Activated CD4-positive, alpha-beta memory T cell treated with anti-CD3 and anti-CD28 coated beads, Interleukin-2, amount 10 ng/mL, durations not matched to agents 7 days and 5 days (primary cell): ENCODE measurements at places on chromosomes 11 and 22. TPM values are rescaled to one million over a fixed set of nuclear protein-coding genes. Genes with fewer than 3 reads are reported as not detected.

DNA sequence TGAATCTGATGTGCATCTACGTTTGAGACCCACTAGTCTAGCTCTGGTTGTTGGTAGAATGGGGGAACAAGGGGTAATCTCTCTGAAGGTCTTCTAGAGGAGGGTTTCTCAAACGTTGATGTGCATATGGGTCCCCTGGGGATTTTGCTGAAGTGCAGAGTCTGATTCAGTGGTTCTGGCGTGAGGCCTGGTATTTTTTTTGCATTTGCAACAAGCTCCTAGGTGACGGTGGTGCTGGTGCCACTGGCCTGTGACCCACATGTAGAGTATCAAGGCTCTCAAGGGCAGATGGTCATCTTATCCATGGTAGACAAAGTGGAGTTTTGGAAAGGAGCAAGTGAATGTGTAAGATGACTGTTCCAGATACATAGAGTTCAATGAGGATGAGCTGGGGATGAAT lies 97.1 kb downstream of the CEP164 start:
- H3K4me1 ChIP-seq = no peaks in the 10 kb centered on the region
- H3K27ac ChIP-seq = no peak overlapping the region
- H3K36me3 ChIP-seq = no peaks in the 10 kb centered on the region
- H3K27me3 ChIP-seq = peaks cover 9% of the 10 kb centered on the region
- no peak overlapping the region for H3K4me3 ChIP-seq
- DNase-seq = no peak

- no peak within 1 kb of the TSS for H3K4me3 ChIP-seq
- peaks cover 34% of the 10 kb centered on the region for H3K27me3 ChIP-seq
- no peaks in the 10 kb centered on the region for H3K4me1 ChIP-seq
- no peak within 1 kb of the TSS for H3K27ac ChIP-seq
Observed at GRCh38 chr11:62242021-62242420, at the start of gene SCGB1D2. TSS of gene SCGB1D2 (plus strand) at chr11:62242239. CDS start at chr11:62242308, 69 bp downstream.

DNA sequence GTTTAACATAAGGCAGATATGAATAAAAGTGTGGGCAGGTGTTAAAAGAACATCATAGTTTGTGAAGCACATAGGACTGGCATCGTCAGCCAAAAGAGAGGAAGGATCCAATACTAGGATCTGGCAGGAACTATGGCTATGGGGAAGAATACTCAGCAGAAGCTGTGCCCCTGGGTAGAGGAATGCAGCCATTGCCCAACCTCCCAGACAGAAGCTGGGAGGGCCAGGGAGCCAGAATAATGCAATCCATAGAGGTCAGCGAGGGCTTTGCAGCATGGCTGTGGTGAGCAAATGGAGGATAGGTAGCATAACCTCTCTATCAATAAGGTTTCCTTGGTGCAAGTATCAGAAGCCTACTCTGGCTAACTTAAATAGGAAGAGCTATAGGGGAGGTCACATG lies 11.7 kb upstream of the CSTF3 start:
- H3K27ac ChIP-seq = no peak overlapping the region
- peaks cover 5% of the 10 kb centered on the region for H3K36me3 ChIP-seq
- no peak overlapping the region for H3K4me3 ChIP-seq
- H3K27me3 ChIP-seq = no peaks in the 10 kb centered on the region
- H3K4me1 ChIP-seq = peaks cover 3% of the 10 kb centered on the region
- no peak for DNase-seq

The DAGLA gene
- total RNA-seq = 0.13 TPM

GRCh38 chr11:57322256-57323166 lies 2.2 kb downstream of the TNKS1BP1 start:
- H3K4me1 ChIP-seq = peaks cover 37% of the 10 kb centered on the region
- no peak overlapping the region for H3K27ac ChIP-seq
- DNase-seq = no peak

DNA sequence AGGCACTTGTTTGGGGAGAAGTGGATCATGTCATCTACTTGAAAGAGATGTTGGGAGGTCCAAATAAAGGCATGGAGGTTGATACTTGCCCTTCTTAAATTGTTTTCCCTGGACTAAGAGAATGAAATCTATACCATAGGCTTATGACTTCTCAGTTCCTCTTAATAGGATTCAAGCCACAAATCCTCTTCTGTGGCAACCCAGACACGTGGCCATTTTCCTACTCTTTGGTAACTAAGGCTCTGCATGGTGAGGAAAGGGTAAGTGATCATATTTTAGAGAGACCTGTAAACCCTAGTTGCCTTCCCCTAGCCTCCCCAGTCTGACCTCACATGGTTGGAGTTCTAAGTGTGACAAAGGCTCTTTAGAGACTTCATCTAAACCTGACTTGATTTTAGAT lies 72.9 kb upstream of the CD44 start:
- H3K4me3 ChIP-seq = peak overlapping the region; percentile 2
- no peak for DNase-seq
- peaks cover 4% of the 10 kb centered on the region for H3K27me3 ChIP-seq
- H3K36me3 ChIP-seq = peaks cover 41% of the 10 kb centered on the region
- peak overlapping the region; percentile 79 for H3K27ac ChIP-seq
- H3K4me1 ChIP-seq = peaks cover 29% of the 10 kb centered on the region

The PGR gene
- total RNA-seq = not detected

DNA sequence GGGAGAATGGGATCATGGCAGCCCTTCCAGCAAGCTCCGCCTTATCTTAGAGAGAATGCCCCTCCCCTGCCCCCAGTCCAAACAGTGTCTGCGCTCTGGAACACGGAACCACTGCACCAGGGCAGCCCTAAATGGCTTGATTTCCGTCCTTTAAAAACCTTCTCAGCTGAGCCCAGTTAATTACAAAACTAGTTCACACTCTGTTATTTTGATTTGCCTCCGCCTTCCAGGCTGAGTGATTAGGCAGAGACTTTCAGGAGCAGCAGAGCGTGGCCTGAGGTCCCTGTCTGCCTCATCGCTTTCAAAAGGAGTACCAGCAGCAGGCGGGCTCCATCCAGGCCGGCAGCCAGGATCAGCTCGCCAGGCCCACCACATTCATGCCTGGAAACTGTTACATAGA lies 313.0 kb downstream of the BRD1 start:
- H3K36me3 ChIP-seq = peaks cover 15% of the 10 kb centered on the region
- no peaks in the 10 kb centered on the region for H3K27me3 ChIP-seq
- H3K27ac ChIP-seq = no peak overlapping the region
- H3K4me3 ChIP-seq = no peak overlapping the region

The GRAP2 gene
- 111 TPM for total RNA-seq

- no peak overlapping the region for H3K27ac ChIP-seq
- H3K4me3 ChIP-seq = no peak overlapping the region
- H3K4me1 ChIP-seq = no peaks in the 10 kb centered on the region
- H3K27me3 ChIP-seq = no peaks in the 10 kb centered on the region
Observed at GRCh38 chr22:47189056-47189916, 426.8 kb downstream of the TBC1D22A start.

- peaks cover 3% of the 10 kb centered on the region for H3K27me3 ChIP-seq
- DNase-seq = no peak
- H3K4me1 ChIP-seq = peaks cover 22% of the 10 kb centered on the region
- H3K36me3 ChIP-seq = peaks cover 18% of the 10 kb centered on the region
- no peak overlapping the region for H3K27ac ChIP-seq
Observed at GRCh38 chr11:75907906-75908527, 93.0 kb downstream of the UVRAG start.

The ADAMTS8 gene
- total RNA-seq = not detected

The SERPING1 gene
- total RNA-seq = 0.93 TPM

- no peak for DNase-seq
- peaks cover 17% of the 10 kb centered on the region for H3K4me1 ChIP-seq
- no peak overlapping the region for H3K4me3 ChIP-seq
- H3K27me3 ChIP-seq = peaks cover 1% of the 10 kb centered on the region
- H3K36me3 ChIP-seq = no peaks in the 10 kb centered on the region
Observed at GRCh38 chr11:73291196-73291595, 16.9 kb upstream of the ARHGEF17 start.

GRCh38 chr11:102306048-102306597 lies 11.2 kb upstream of the BIRC3 start:
- peak overlapping the region; percentile 5 for H3K4me3 ChIP-seq
- H3K4me1 ChIP-seq = peaks cover 57% of the 10 kb centered on the region
- peaks cover 20% of the 10 kb centered on the region for H3K36me3 ChIP-seq

DNA sequence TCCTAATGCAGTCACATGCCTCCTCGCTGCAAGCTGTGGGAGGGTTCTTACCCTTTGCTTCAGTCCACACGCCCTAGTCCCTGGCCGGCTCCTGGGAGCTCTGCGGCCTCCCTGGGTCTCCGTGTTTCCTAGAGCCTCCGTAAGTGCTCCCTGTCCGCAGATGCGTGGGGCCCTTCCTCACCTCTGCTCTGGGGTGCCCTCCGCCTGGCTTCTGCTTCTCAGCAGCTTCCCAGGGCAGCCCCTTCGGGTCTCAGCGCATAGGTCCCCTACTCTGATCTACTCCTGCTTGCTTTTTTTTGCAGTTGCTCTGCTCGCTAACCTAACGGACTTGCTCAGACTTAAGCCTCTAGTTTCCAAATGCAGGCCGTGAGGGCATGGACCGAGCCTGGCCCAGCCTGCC lies 22.4 kb downstream of the CAPN1 start:
- no peak overlapping the region for H3K4me3 ChIP-seq
- H3K27me3 ChIP-seq = no peaks in the 10 kb centered on the region
- no peak for DNase-seq
- peaks cover 40% of the 10 kb centered on the region for H3K36me3 ChIP-seq
- H3K27ac ChIP-seq = no peak overlapping the region
- peaks cover 4% of the 10 kb centered on the region for H3K4me1 ChIP-seq

- DNase-seq = no peak
- H3K36me3 ChIP-seq = no peaks in the 10 kb centered on the region
- H3K4me3 ChIP-seq = no peak overlapping the region
- no peaks in the 10 kb centered on the region for H3K27me3 ChIP-seq
- H3K4me1 ChIP-seq = no peaks in the 10 kb centered on the region
- H3K27ac ChIP-seq = no peak overlapping the region
Observed at GRCh38 chr11:106482917-106483785, 405.7 kb downstream of the AASDHPPT start.

GRCh38 chr11:8032122-8032521 lies 45.0 kb downstream of the EIF3F start:
- DNase-seq = no peak
- no peak overlapping the region for H3K4me3 ChIP-seq
- no peak overlapping the region for H3K27ac ChIP-seq
- H3K36me3 ChIP-seq = no peaks in the 10 kb centered on the region

DNA sequence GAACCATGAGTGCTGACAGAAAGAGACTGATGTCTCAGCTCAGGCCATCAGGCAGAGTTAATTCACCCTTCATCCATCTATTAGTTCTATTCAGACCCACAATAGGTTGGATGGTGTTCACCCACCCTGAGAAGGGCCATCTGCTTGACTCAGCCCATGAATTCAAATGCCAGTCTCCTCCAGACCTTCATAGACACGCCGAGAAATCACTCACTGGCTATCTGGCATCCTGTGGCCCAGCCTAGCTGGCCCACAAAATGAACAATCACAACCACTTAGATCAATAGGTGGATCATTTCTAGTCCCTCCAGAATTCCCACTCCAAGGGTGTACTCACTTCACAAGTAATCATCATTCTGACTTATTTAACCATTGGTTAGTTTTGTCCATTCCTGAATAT lies 58.2 kb downstream of the MYEOV start:
- peaks cover 5% of the 10 kb centered on the region for H3K4me1 ChIP-seq
- DNase-seq = no peak
- no peak overlapping the region for H3K4me3 ChIP-seq
- no peaks in the 10 kb centered on the region for H3K36me3 ChIP-seq
- H3K27me3 ChIP-seq = peaks cover 8% of the 10 kb centered on the region

DNA sequence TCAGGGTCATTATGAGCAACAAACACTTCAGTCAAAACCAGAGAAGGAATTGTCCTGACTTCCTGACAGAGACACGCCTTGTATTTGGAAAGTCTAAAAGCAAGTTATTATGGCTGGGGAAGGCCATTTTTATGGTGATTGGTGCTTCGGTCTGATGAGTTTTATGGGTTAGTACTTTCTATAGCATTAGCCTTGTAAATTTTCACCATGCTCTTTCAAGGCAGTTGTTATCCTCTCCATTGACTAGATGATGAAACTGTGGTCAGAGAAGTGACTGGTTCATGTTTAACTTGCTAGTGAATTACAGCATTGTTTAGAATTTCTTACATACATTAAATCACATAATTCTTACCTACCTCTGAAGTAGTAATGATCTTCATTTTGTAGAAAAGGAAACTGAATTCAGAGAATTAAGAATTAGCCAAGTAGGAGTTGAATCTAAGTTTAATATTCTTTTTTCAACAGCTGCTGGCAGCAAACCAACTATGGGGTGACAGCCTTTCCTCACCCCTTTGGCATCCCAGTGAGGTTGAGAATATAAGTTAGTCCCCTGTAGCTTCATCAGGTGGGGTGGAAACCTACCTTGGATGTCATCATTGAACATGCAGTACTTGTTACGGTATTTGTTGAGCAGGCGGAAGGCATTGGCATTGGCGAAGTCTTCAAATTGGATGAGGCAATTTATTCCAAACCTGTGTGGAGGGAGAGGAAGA lies 90.0 kb downstream of the CCDC81 start:
- no peak overlapping the region for H3K27ac ChIP-seq
- no peaks in the 10 kb centered on the region for H3K4me1 ChIP-seq
- no peak overlapping the region for H3K4me3 ChIP-seq
- no peaks in the 10 kb centered on the region for H3K36me3 ChIP-seq
- no peak for DNase-seq

GRCh38 chr11:117668321-117668751 lies 128.7 kb downstream of the DSCAML1 start:
- peaks cover 7% of the 10 kb centered on the region for H3K27me3 ChIP-seq
- H3K4me3 ChIP-seq = no peak overlapping the region
- no peaks in the 10 kb centered on the region for H3K4me1 ChIP-seq
- H3K27ac ChIP-seq = no peak overlapping the region

The JRKL gene
- 11.9 TPM for total RNA-seq

The CCDC73 gene
- not detected for total RNA-seq

GRCh38 chr22:31398231-31398630 lies 1.2 kb upstream of the DRG1 start:
- no peak overlapping the region for H3K27ac ChIP-seq
- H3K27me3 ChIP-seq = peaks cover 4% of the 10 kb centered on the region
- DNase-seq = no peak
- H3K4me3 ChIP-seq = peak overlapping the region; percentile 27

- no peaks in the 10 kb centered on the region for H3K27me3 ChIP-seq
- H3K4me3 ChIP-seq = peak overlapping the region; percentile 71
- DNase-seq = peak; percentile 17
- H3K27ac ChIP-seq = peak overlapping the region; percentile 82
- peaks cover 22% of the 10 kb centered on the region for H3K4me1 ChIP-seq
Observed at GRCh38 chr11:108853864-108854263, 189.0 kb downstream of the DDX10 start.

DNA sequence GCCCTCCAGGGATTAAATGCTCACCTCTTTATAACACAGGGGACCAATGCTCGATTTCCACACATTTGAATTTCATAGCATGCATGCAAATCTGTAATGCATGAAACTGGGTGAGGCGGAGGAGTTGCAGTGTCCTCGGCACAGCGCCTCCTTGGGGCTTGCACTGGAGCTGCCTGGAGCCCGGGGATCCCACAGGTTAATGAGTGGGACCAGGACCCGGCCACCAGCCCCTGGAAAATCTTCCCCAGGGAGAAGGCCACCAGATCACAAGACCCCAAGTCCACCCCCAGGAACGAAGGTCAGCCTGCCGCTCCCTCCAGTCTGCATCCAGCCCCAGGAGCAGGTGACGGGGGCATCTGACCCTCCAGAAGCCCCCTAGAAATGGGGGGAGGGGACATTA lies 119.1 kb downstream of the MN1 start:
- no peaks in the 10 kb centered on the region for H3K4me1 ChIP-seq
- no peak overlapping the region for H3K27ac ChIP-seq
- H3K4me3 ChIP-seq = no peak overlapping the region
- no peak for DNase-seq
- H3K36me3 ChIP-seq = no peaks in the 10 kb centered on the region
- H3K27me3 ChIP-seq = no peaks in the 10 kb centered on the region

The FEN1 gene
- 104 TPM for total RNA-seq
